ENCODE measurements at places on chromosomes 7 and 10. TPM values are rescaled to one million over a fixed set of nuclear protein-coding genes. Genes with fewer than 3 reads are reported as not detected.

Gene SEMA3A
- total RNA-seq, result 6.3 TPM

Gene TAC1
- total RNA-seq, result not detected

Gene RTKN2
- 16.1 TPM for total RNA-seq

Gene ITIH2
- not detected for total RNA-seq

Gene CLDN15
- total RNA-seq, result 16.0 TPM

Gene ZNF365
- 1.8 TPM for total RNA-seq

Gene PON2
- total RNA-seq, result 45.8 TPM

Gene OR13A1
- 0.15 TPM for total RNA-seq

Gene GIMAP5
- total RNA-seq, result not detected

Gene UNCX
- not detected for total RNA-seq

Gene ELFN1
- 0.09 TPM for total RNA-seq

Gene MOGAT3
- total RNA-seq, result not detected

Gene CC2D2B
- total RNA-seq, result not detected

Gene EPO
- total RNA-seq, result 0.30 TPM

Gene LIPN
- not detected for total RNA-seq

Gene DKK1
- 75.2 TPM for total RNA-seq

Gene ZDHHC16
- total RNA-seq, result 29.1 TPM

Gene TSPAN12
- total RNA-seq, result 6.1 TPM

Gene UCMA
- not detected for total RNA-seq

Gene STK32C
- 13.9 TPM for total RNA-seq

Gene DOCK1
- 24.8 TPM for total RNA-seq

Gene TUBAL3
- 0.52 TPM for total RNA-seq

Gene MYPN
- 4.1 TPM for total RNA-seq

Gene GPNMB
- total RNA-seq, result 13.3 TPM

Gene MYOZ1
- 0.22 TPM for total RNA-seq

Gene ST7
- 25.8 TPM for total RNA-seq

Gene VSTM4
- total RNA-seq, result not detected

Gene ZC3HAV1L
- 34.8 TPM for total RNA-seq

Gene SEMA3E
- 2.1 TPM for total RNA-seq

Gene CYP2C19
- not detected for total RNA-seq

Gene FXYD4
- not detected for total RNA-seq

Gene CALHM3
- total RNA-seq, result 13.1 TPM

Gene CUBN
- 0.07 TPM for total RNA-seq

Gene TMEM139
- 131 TPM for total RNA-seq

Gene FEZF1
- not detected for total RNA-seq

Gene CUL1
- total RNA-seq, result 78.3 TPM

Gene STYXL1
- total RNA-seq, result 98.2 TPM

Gene GIMAP2
- 0.81 TPM for total RNA-seq

Gene VWC2
- total RNA-seq, result not detected

Gene SSC4D
- 3.5 TPM for total RNA-seq

Gene VSTM2A
- total RNA-seq, result not detected

Gene TMEM270
- total RNA-seq, result 0.72 TPM

Gene CYTH3
- 84.4 TPM for total RNA-seq

Gene PNLIPRP2
- total RNA-seq, result not detected

Gene TYW1B
- total RNA-seq, result 3.0 TPM

Gene EZH2
- total RNA-seq, result 48.6 TPM

Gene TLX1
- not detected for total RNA-seq

Gene SCART1
- 1.0 TPM for total RNA-seq

Gene SPDYE9
- not detected for total RNA-seq

Gene ACHE
- total RNA-seq, result 0.35 TPM

Data from PC-9 (cell line).